ENCODE measurements at places on chromosomes 5 and 9.

GRCh38 chr5:77066184-77066583 lies 20.9 kb downstream of the ZBED3 start:
- DNase-seq, result no peak

- DNase-seq, result no peak
These were observed 247.1 kb upstream of the CCNG1 start for GRCh38 chr5:163190283-163190682.

GRCh38 chr9:86983620-86984259 lies 36.4 kb upstream of the GAS1 start:
- DNase-seq, result no peak

DNA sequence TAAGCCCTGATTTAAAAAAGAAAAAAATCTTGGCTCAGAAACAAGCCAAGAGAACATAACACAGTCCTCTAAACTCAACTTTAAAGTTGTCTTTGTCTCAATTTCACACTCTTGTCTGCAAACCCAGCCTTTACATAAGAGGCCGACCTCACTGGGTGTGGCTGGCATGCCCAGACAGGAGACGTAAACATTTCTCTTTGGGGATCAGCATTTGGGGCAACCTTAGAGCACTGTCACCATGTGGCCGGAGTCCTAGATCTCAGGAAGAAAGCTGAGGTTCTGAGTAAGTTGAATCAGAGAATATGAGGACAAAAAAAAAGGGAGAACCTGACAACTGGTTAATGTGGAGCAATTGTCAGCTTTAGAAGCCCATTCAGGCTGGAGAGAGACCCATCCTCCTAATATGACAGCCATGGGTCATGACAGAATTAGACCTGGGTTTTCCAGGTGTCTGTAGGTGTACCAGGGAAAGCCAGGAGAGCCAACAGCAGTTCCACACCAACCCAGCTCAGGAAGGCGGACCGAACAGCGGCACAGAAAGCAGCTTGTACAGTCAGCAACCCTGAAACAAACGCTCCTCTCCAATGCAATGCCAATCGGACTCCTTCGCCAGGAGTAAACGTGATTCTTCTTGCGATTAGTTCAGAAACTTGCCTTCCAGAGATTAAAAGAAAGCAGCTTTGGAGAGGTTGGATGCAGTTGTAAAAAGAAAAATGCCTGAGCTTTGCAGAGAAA lies 97.9 kb upstream of the MAP3K1 start:
- no peak for DNase-seq

- DNase-seq, result peak; percentile 92
These were observed 48.0 kb upstream of the CAST start for GRCh38 chr5:96614110-96614691.

- peak; percentile 23 for DNase-seq
These were observed 162.7 kb downstream of the ZNF608 start for GRCh38 chr5:124583469-124584350.

GRCh38 chr5:107408564-107408963 lies 262.2 kb downstream of the EFNA5 start:
- no peak for DNase-seq

- no peak for DNase-seq
These were observed 47.9 kb upstream of the HSPA9 start for GRCh38 chr5:138623053-138623452.

GRCh38 chr5:58410441-58410840 lies 49.4 kb downstream of the PLK2 start:
- peak; percentile 9 for DNase-seq

DNA sequence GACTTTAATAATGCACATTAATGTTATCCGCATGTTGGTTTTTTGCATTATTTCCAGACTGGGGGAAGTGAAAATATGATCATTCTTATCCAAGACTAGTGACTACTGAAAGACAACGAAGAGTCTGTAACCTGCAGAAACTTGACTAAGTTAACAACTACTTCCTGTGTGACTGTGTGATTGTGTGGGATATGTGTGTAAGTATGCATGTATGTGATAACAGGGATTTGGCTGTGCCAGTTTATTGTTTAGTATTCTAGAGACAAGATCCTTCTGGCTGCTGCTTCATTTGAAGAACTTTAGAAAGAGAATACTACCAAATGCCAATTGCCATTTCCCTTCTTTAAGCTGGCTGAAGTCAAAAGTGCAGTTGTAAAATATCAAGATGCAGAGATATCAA lies 375.7 kb upstream of the PRR16 start:
- DNase-seq, result no peak

DNA sequence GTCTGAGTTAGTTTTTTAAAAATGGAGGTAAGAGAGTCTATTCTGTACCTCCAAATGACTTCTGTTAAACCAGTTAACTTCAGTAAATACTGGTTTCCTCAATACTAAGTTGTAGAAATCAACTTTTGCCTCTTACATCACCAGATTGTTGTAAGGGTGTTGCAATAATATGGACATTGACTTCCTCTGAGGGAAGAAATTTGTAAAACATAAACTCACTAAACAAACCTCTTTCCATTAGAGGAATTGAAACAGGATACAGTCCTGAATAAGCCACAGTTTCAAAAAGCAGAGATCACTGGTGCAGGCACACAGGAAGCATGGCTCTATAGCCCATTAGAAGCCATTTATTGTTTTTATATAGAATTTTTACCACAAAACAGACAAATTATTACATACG lies 32.7 kb upstream of the SLCO6A1 start:
- DNase-seq, result no peak

- no peak for DNase-seq
These were observed 34.7 kb upstream of the GARNL3 start for GRCh38 chr9:127229691-127230417.

DNA sequence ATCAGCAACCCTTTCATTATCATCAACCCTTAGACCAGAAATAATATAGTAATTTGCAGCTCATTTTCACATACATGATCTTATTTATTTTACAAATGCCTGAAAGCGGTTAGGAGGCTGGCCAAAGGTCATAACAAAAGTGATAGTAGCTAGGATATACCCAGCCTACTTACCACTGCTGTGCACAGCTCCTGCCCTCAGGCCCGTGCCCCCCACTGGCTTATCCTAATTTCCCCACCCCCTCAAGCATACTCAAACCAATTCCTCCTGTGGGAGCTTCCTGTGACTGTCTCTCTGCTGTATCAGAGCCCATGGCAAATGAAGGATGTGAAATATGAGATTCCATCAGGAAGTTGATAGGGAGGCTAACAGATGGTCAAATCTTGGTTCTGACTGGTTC lies 14.8 kb downstream of the FAM219A start:
- peak; percentile 63 for DNase-seq

- DNase-seq, result no peak
These were observed 10.9 kb upstream of the LRRC14B start for GRCh38 chr5:180286-180918.

GRCh38 chr9:17166346-17166745 lies 31.5 kb downstream of the CNTLN start:
- DNase-seq, result no peak

- peak; percentile 37 for DNase-seq
These were observed 33.4 kb upstream of the TRIO start for GRCh38 chr5:14109771-14110170.

DNA sequence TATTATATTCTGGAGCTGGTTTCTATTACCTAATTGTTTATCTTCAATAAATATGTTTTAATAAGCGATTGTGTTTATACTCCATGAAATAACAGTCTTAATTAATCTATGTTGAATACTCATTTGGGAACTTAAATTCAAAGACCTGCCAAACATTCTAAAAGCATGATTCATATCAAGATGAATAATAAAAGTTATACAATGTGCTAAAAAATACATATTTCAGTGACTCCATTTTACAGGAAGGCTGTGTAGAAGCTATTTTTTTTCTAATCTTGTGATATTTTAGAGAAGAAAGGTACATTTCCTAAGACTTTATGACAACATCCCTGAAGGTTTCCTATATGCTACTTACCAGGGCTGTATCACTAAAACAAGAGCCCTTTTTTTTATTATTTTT lies 417.9 kb downstream of the NFIB start:
- no peak for DNase-seq

- DNase-seq, result no peak
These were observed 11.0 kb upstream of the PCDHB15 start for GRCh38 chr5:141234109-141234667.

DNA sequence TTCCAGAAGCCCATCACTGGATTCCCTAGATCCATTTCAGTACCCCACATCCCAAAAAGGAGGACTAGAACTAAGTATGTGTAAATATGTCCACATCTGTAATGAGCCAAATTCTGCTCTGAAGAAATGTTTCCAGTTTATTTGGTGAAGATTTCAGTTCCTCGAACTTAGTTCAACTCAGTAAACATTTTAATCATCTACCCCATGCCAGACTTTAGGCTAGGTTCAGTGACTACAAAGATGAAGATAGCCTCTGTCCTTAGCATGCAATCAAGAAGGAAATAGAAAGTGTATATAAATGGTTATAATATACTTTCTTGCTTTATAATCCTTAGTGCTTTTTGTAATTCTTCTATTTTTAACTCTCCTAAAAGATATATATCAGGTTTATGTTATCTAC lies 21.5 kb downstream of the RUSC2 start:
- DNase-seq, result no peak

DNA sequence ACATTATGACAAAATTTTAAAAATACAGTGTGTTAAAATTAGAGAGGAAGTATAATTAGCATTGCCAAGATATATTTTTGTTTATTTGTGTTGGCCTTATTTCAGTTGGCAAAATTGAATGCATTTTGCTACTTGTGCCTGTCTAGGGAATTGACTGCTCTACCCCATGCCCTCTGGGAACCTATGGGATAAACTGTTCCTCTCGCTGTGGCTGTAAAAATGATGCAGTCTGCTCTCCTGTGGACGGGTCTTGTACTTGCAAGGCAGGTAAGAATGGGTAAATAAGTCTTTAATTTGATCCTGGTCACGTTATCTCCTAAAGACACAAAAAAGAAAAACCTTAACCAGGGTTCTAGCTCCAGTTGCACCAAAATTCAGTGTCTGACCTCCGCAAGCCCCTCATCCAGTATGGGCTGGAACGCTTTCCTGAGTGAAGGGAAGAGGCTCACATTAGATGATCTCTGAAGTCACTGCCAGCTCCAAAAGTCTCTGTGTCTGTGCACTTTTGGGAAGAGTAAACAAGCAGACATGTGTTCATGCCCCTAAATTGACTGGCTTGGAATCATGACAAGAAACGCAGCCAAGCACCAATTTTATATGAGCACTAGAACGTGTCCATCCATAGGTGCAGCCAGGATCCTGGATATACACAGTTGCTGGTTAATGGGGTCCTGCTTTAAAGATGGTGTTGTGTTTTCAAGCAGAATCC lies 98.3 kb upstream of the PRRC1 start:
- DNase-seq, result no peak

- DNase-seq, result no peak
These were observed 168.8 kb upstream of the SLC27A6 start for GRCh38 chr5:128796506-128796905.

DNA sequence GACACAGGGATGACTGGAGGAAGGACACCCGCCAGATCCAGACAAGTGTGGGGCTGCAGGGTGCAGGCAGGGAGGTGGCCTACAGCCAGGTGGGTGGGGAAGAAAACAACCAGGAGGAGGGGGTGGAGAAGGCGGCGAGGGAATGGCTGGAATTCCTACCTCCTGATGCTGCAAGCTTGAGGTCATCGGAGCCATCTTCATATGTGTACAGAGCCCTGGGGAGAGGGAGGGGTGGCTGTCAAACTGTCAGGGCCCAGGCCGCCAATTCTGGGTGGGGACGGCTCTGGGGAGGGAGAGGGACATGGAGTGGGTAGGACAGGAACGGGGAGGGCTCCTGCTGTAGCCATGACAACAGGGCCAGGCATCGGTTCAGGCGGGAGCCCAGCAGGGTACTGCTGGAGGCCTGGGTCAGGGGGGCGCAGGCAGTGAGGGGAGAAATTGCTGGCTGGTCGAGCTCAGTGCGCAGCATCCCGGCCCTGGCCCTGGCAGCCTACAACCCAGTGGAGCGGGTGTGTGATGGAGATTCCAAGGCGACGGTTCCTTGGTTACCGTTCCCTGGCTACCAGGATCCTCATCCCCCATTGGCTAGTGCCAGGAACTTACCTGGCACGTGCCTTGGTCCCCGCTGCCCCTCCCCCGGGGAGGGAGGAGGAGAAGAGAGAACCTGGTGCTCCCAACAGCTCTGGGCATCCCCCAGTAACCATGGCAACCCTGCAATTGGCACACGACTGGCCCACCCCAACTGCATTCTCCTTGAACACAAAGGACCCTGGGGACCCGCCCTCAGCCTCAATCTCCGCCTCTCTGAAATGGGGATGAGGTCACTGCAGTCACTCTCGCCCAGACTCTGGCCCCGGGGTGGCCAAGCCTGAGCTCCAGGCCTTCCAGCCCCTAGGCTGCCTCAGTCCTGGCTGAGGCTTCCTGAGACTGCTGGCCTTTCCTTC lies 4.5 kb downstream of the DBN1 start:
- DNase-seq, result no peak

DNA sequence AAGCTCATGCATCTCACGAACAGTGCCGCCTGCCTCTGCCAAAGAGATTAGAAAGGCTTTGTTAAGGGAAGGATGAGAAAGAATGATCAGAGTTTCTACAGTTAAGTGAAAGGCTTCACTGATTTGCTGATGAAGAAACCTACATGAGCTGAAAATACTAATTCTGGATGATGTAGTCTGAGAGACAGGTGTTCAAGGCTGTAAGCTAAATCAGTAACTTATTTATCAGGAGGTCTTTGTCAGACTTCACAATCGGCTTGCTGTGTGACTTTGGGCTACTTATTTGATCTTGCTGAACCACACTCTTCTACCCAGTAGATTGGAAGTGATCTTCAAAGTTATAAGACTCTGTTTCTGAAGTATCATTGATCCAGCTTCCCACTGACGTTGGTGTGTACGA lies 264.2 kb downstream of the RAB3C start:
- no peak for DNase-seq

DNA sequence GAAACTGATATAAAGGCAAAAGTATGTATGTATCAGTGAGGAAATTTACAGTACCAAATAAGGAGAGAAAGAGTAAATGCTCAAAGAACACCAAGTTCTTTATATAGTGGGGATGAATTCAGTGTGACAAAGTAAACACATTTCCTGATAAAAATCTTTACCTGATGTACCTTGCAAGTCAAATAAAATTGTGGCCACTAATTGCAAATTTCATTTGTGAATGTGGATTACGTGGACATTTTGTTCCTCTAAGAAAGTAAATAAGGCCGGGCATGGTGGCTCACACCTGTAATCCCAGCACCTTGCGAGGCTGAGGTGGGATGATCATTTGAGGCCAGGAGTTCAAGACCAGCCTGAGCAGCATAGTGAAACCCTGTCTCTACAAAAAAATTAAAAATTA lies 25.7 kb downstream of the CEP120 start:
- no peak for DNase-seq

DNA sequence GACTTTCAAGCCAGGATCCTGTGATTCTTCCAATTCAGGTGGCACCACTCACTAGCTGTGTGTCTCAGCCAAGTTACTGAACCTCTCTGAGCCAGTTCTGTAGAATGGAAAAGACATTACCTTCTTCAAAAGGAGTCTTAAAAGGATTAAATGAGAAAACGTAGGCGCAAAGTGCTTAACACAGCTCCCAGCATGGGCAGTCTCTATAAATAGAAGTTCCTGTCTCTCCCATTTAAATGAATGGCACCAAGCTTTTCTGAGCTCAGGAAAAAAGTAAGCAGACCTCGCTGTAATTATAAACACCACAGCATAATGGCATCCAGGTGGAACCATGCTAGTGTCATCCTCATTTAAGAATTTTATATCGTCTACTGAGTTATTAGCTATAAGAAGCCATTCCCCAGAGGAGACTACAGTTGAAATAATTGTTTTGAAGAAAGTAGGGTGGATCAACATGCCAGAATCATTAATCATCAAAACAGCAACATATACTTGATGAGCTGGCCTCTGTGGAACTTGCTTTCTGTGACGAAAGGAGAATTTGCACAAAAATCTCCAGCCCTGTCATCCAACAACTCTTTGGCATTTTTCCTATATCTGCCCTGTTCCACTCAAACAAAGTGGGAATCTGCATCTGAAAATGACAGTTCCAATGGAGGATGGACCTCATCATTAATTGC lies 188.9 kb downstream of the SPOCK1 start:
- DNase-seq, result peak; percentile 48
